CD8-positive, alpha-beta memory T cell (primary cell): ENCODE measurements at places on chromosomes 16 and 17. TPM values are rescaled to one million over a fixed set of nuclear protein-coding genes. Genes with fewer than 3 reads are reported as not detected.

DNA sequence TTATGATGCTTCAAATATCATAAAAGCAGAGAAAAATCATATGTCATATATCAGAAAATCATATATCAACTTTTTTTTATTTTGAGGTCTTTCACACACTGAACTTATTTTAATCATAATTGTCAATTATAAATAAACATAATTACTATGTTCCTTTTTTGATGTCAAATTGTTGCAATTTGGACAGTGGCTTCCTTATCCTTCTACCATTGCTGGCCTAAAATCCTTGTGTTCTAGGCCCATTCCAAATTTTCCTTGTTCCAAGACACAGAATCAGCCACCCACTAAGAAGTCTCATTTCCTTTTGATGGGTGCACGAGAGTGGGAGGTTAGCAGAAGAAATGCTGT, 28.9 kb downstream of the G6PC1 start:
- no peaks in the 10 kb centered on the region for H3K27me3 ChIP-seq
- no peaks in the 10 kb centered on the region for H3K4me1 ChIP-seq
- no peaks in the 10 kb centered on the region for H3K36me3 ChIP-seq
- no peak overlapping the region for H3K4me3 ChIP-seq
- no peak for DNase-seq
- no peak overlapping the region for H3K27ac ChIP-seq

DNA sequence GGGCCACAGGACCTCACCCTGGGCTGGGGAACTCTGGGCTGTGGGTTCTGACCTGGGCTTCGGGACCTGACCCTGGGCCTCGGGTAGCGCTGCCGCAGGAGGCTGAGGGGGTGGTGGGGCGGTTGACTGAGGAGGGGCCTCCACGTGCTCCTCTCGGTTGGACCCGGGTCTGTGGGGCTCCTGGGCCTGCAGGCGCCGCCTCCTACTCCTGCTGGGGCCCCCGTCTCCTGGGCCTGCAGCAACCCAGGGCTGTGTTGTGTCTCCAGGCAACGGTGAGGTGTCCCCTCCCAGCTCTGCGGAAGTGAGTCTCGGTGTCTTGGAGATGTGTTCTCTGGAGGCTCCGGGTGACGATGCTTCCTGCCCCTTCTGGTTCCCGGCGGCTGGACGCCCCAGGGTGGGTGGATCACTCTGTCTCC, 41.5 kb upstream of the GNG13 start:
- no peaks in the 10 kb centered on the region for H3K4me1 ChIP-seq
- no peaks in the 10 kb centered on the region for H3K36me3 ChIP-seq
- DNase-seq = no peak
- no peak overlapping the region for H3K4me3 ChIP-seq
- no peaks in the 10 kb centered on the region for H3K27me3 ChIP-seq

DNA sequence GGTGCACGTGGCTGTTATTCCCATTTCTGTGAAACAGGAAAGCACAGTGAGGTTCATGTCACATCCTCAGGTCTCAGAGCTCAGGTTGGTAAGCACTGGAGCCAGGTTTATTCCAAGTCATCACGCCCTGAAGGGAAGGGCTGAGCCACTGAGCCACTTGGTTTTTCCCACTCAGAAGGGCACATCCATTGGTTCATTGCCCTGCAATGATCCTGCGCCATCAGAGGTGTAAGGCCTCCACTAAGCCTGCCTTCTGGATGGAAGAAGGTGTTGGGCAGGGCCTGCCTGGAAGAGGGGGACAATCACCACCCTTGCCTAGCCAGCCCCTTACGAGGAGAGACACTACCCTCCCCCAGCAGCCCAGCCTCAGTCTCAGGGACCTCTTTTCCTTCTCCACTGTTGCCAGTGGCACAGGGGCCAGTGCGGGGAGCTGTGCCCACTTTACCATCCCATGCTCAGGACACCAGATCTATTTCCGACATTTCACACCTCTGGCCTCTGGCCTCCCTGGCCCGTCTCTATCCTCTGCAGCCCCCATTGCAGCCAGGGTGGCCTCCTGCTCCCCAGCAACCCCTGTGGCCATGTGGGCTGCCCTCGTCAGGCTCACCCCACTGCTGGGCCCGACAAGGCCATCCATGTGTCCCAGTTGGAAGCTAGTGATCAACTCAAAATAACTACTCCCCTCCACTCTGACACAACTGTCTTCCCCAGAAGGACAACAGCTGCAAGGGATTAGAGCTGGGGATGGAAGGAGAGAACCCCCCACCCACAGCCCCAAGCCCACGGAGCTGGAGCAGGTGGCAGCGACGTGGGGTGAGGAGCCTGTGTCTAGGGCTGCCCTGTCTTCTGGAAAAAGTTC, 29.9 kb downstream of the CFAP20 start:
- no peak for DNase-seq
- H3K27ac ChIP-seq = no peak overlapping the region
- no peaks in the 10 kb centered on the region for H3K36me3 ChIP-seq
- no peaks in the 10 kb centered on the region for H3K4me1 ChIP-seq
- H3K4me3 ChIP-seq = no peak overlapping the region

DNA sequence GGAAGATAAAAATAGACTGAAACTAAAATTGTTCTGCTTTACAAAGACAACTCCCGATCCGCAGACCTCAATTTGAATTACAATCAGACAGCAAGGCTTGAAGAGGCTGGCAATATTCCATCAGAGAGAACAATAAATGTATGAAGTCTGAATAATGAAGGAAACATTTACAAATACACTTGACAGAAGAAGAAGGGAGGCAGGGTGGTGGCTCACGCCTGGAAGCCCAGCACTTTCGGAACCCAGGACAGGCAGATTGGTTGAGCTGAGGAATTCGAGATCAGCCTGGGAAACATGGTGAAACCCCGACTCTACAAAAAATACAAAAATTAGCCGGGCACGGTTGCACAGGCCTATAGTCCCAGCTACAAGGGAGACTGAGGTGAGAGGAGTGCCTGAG, 14.6 kb downstream of the ODF4 start:
- H3K4me1 ChIP-seq = no peaks in the 10 kb centered on the region
- no peak overlapping the region for H3K4me3 ChIP-seq
- H3K36me3 ChIP-seq = no peaks in the 10 kb centered on the region
- no peak for DNase-seq
- no peak overlapping the region for H3K27ac ChIP-seq

Gene CCL1
- total RNA-seq = 55.3 TPM

Gene MARVELD3
- total RNA-seq = not detected

DNA sequence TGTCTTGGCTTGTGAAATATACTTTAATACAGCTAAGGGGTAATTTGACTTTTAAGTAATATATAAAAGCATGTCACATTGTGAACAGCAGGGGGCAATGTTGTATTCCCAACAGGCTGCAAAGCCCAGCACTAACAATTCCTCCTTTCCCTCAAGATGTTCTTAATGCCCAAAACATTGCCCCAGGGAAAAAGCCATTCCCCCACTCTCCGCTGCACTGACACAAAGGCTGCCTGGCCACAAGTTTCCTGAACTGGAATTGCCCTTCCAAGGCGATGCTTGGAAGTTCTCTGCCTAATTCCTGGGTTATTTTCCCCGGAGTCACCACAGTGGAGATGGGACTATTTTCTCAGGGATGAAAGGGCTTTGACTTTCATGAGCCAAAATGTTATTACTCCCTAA, 27.2 kb downstream of the CLEC16A start:
- H3K27ac ChIP-seq = peak overlapping the region; percentile 27
- H3K4me1 ChIP-seq = peaks cover 4% of the 10 kb centered on the region
- DNase-seq = peak; percentile 36
- H3K27me3 ChIP-seq = no peaks in the 10 kb centered on the region

DNA sequence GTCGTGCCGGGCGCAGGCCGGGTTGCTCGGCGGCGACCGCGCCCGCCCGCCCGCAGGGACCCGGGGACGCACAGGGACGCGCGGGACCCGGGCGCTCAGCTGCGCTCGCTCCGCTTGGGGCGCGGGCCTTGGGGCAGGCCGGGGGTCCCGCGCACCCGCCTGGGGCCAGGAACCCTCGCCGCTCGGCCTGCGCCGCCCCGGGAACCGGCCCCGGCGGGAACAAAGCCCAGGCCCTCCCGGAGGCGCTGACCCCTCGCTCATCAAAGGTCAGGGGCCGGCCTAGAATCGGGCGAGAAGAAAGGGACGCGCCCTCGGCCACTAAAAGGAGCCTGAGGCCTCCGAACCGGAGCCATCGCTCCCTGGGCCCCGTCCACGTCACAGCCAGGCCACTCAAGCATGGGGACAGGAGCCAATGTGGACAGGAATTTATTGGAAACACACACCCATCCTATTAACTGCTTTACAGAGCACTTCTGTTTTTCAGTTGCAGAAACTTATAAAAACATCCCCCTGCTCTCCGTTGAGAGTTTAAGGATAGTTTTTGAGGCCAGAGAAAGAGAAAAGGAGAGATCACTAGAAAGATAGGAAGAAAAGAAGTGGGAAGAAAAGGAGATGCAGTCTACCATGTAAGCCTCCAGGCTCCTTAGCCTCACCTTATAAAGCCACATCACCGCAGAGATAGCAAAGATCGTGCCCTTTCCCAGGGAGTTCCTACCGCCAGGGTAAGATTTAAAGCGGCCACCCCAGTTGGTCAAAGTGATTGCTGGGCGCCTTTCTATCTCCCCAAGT, 558 bp upstream of the ZFHX3 start:
- H3K27ac ChIP-seq = no peak overlapping the region
- no peaks in the 10 kb centered on the region for H3K36me3 ChIP-seq
- H3K27me3 ChIP-seq = no peaks in the 10 kb centered on the region

Gene SPIRE2
- 1.4 TPM for total RNA-seq

Gene CLDN7
- 1.1 TPM for total RNA-seq

DNA sequence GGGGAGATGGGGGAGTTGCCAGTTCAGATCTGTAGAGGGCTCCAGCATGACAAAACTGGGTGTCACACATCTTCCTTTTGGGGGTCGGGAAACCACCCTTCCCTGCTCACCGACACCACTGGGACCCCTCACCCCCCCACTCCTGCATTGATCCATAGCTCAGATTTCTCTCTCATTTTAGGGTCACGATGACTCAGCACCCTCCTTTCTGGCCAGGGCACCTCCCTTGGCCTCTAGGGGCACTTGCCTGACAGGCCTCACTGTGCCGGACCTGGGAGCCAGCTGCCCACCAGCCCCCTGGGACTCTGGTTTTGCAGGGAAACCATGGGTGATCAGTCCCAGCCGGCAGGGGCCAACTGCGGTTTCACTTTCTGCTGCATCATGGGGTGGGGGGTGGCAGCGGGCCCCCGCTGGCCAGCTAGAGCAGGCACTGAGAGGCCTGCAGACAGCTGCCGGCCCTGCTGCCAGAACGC, 239.4 kb downstream of the MRTFB start:
- H3K4me1 ChIP-seq = peaks cover 34% of the 10 kb centered on the region
- no peak overlapping the region for H3K27ac ChIP-seq
- H3K4me3 ChIP-seq = no peak overlapping the region
- no peaks in the 10 kb centered on the region for H3K36me3 ChIP-seq
- no peak for DNase-seq

Gene TMEM235
- total RNA-seq = not detected

DNA sequence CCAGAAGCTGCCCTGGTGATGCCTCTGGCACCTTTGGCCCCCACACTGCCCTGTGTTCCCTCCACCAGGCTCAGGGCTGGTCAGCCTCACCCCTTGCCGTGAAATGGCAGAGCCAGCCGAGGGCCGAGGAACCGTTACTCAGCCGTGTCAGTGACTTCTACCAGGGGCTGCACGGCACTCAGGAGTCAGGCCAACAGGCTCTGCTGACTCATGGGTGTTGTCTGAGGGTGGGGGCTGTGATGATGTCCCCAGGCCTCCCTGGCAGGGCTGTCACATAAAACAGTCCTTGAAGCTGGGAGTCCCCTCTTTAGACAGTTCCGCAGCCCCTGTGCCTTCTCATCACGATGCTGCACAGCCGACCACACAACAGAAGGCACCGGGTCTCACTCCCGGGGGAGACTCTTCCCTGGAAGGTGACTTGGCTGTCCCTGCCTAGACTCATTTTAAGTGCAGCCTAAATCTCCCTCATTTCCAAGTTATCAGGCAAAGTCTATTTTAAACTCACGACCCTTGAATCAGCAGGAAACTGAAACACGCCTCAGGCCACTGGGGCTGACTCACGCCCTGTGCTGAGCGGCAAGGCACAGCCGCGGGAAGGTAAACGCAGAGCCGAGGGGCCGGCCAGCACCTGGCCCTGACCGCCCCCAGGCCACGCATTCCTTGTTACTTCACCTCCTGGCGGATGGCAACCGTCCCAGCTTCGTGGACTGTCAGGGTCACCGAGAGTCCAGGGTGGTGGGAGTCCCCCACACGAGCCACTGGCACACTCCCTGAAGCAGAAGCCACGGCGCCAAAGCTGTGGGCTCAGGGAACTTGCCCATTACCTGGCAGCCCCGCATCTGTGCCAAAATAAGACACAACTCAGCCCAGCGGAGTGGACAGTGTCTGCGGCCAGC, 102.6 kb downstream of the ZNF778 start:
- no peak for DNase-seq
- no peaks in the 10 kb centered on the region for H3K36me3 ChIP-seq
- peak overlapping the region; percentile 42 for H3K27ac ChIP-seq
- H3K4me3 ChIP-seq = no peak overlapping the region
- peaks cover 95% of the 10 kb centered on the region for H3K4me1 ChIP-seq

Gene KRTAP4-1
- total RNA-seq = not detected

Gene ACADVL
- total RNA-seq = 281 TPM

Gene CHD9NB
- total RNA-seq = 1.0 TPM

Gene NECAB2
- total RNA-seq = not detected

DNA sequence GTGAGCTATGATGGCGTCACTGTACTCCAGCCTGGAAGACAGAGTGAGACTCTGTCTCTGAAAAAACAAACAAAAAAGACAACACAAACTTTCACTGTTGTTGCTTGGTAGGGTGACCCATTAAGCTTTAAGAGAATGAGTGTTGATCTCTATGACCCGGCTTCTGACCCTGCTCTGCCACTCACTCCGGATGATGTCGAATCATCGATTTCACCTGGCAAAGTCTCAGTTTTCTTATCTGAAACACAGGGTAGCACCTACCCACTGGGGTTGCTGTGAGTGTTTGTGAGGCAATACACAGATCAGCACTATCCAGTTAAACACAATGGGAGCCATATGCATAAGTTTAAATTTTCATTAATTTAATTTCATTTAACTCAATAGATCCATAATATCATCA, 20.6 kb upstream of the IRF8 start:
- H3K4me1 ChIP-seq = no peaks in the 10 kb centered on the region
- H3K27me3 ChIP-seq = no peaks in the 10 kb centered on the region
- no peak overlapping the region for H3K4me3 ChIP-seq
- no peaks in the 10 kb centered on the region for H3K36me3 ChIP-seq
- no peak overlapping the region for H3K27ac ChIP-seq

- no peak overlapping the region for H3K27ac ChIP-seq
- H3K36me3 ChIP-seq = no peaks in the 10 kb centered on the region
- H3K4me1 ChIP-seq = no peaks in the 10 kb centered on the region
- H3K4me3 ChIP-seq = no peak overlapping the region
Measured at GRCh38 chr16:66028510-66029216, 337.8 kb upstream of the CDH5 start.

GRCh38 chr16:11734025-11734652, 8.5 kb downstream of the TXNDC11 start:
- no peak overlapping the region for H3K27ac ChIP-seq
- peaks cover 25% of the 10 kb centered on the region for H3K4me1 ChIP-seq
- no peak for DNase-seq
- H3K27me3 ChIP-seq = no peaks in the 10 kb centered on the region
- H3K4me3 ChIP-seq = no peak overlapping the region

Gene RAC3
- total RNA-seq = 4.2 TPM

Gene NT5M
- total RNA-seq = 5.4 TPM
